ENCODE measurements at places on chromosomes 7 and 10.

DNA sequence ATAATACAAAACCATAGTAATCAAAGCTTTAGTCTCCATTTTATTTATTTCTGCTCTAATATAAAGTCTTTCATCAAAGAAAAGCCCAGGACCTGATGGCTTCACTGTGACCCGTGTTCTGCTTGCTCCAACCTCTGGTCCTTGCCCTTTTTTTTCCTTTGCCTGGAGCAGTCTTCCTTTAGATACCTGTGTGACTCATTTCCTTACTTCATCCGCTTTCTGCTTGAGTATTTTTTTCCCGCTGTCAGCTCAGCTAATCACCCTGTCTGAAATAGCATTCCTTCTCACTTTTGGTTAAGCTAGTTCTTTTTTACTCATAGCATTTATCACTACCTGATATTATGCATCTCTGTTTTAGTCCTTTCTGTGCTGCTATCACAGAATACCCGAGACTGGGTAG is 194.8 kb downstream of the ABCA13 start:
- no peak for DNase-seq

DNA sequence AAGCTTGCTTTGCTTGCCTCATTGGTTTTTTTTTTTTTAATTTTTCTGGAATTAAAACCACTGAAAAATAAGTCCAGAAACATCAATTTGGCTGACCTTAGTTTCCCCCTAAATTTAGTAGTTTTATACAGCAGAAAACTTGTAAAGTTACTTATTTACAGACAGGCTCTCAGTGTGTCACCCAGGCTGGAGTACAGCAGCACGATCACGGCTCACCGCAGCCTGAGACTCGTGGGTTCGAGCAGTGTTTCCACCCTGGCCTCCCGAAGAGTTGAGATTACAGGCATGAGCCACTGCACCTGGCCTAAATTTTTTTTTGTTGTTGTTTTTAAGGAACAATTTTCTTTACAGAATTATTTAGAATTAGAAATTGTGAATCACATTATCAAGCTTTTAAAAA is 250.5 kb downstream of the SDK1 start:
- no peak for DNase-seq

GRCh38 chr10:97981816-97982215 is 48.6 kb downstream of the CRTAC1 start:
- peak; percentile 7 for DNase-seq

GRCh38 chr10:14740684-14741247 is 33.9 kb downstream of the FAM107B start:
- no peak for DNase-seq

GRCh38 chr10:104734433-104734832 is 93.3 kb downstream of the SORCS3 start:
- no peak for DNase-seq

GRCh38 chr10:83142074-83142563 is 997.2 kb upstream of the GHITM start:
- no peak for DNase-seq

DNA sequence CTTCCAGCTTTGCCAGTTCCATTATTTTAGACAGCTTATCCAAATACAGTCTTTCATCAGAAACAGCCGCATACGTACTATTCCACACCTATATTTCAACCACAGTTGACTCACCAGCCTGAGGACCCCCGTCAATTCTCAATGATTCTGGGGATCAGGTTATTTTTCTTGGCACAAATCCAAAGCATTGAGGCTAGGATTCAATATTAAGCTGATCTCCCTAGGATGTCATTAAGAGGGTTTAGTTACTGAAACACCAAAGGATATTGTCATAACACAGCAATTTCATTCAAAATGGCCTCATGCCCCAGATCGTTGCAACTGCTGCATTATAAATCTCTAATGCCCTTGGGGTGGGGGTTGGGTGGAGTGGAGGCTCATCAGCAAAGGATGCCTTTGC is 214.6 kb downstream of the PTEN start:
- DNase-seq: no peak

GRCh38 chr7:12422554-12423320 is 19.1 kb upstream of the VWDE start:
- no peak for DNase-seq

- DNase-seq: no peak
Measured at GRCh38 chr7:68362745-68363518, 1235.3 kb upstream of the AUTS2 start.

- DNase-seq: no peak
Measured at GRCh38 chr7:159030490-159031134, 114.1 kb downstream of the VIPR2 start.

GRCh38 chr7:200290-200689 is 7.9 kb downstream of the FAM20C start:
- DNase-seq: no peak

GRCh38 chr7:121795736-121796135 is 77.2 kb upstream of the PTPRZ1 start:
- DNase-seq: no peak

DNA sequence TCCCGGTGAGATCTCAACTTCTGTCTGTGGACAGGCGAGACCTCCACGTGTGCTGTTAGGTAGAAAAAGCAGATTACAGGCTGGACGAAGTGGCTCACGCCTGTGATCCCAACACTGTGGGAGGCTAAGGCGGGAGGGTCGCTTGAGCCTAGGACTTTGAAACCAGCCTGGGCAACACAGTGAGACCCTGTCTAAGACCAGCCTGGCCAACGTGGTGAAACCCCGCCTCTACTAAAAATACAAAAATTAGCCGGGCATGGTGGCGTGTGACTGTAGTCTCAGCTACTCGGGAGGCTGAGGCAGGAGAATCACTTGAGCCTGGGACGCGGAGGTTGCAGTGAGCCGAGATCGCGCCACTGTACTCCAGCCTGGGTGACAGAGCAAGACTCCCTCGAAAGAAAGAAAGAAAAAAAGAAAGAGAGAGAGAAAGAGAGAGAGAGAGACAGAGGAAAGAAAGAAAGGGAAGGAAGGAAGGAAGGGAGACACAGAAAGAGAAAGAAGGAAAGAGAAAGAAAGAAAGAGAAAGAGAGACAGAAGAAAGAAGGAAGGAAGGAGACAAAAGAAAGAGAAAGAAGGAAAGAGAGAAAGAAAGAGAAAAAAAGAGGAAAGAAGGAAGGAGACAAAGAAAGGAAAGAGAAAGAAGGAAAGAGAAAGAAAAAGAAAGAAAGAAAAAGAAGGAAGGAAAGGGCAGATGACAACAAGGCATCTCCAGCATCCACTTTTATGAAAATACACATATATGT is 29.6 kb upstream of the SUN1 start:
- DNase-seq: no peak

- DNase-seq: no peak
Measured at GRCh38 chr10:109696981-109697775, 226.1 kb downstream of the XPNPEP1 start.

DNA sequence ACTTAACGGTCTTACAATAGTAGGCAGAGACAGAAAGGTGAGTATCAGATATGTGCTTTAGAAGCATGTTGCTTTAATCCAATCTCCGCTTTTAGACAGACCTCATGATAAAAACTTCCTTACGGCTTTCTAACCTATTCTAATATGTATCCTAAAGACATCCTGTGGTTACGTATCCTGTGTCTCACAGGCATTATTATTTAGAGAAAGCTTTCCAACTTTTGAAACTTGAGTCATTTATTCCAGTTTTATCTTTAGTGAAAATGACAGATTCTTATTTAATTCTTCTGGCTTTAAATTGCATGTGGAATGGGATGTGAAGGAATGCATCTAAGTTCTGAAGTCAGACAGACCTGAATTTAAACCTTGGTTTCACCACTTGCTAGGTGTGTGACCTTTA is 118.9 kb downstream of the OTUD1 start:
- DNase-seq: no peak

GRCh38 chr7:116552602-116553001 is 27.8 kb downstream of the CAV1 start:
- no peak for DNase-seq

GRCh38 chr7:151087245-151088018 is 1.2 kb downstream of the AGAP3 start:
- DNase-seq: no peak

DNA sequence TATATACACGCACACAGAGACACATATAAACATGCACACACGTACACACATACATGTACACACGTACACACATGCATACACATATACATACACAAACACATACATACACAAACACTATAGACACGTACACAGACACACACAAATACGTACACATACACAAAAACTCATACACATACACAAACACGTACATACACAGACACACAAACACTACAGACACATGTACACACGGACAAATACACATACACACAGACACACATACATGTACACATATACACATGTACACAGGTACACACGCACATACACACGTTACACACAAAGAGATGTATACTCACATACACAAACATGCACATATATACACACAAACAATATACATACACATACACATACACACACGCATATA is 35.2 kb upstream of the GTF2IRD1 start:
- no peak for DNase-seq

GRCh38 chr7:57199252-57199651 is 67.0 kb upstream of the ZNF479 start:
- no peak for DNase-seq

DNA sequence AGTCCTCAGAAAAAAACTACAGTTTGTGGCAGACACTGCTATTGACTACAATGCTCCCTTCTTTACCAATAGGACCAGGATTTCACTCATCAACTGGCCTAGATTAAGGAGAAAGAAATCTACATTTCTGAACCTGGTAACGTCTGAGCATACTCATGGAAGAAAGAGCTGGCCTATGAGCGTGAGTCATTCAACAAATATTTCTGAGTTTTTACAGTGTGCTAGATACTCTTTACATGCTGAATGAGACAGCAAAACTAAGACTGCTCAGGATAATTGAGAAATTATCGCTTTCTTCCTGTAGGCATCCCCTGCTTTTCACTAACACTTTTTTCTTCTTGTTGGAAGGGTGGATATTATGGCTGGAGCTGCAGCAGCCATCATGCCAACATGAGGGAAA is 609.7 kb downstream of the TNS3 start:
- no peak for DNase-seq

GRCh38 chr7:148697256-148698006 is 1.3 kb upstream of the CUL1 start:
- peak; percentile 13 for DNase-seq

- DNase-seq: no peak
Measured at GRCh38 chr7:155470186-155470487, 12.2 kb downstream of the EN2 start.

- DNase-seq: no peak
Measured at GRCh38 chr7:48130658-48131108, 40.6 kb upstream of the ABCA13 start.

GRCh38 chr7:2247141-2247995 is 5.3 kb downstream of the NUDT1 start:
- no peak for DNase-seq

GRCh38 chr10:52864201-52865106 is 91.9 kb upstream of the MBL2 start:
- no peak for DNase-seq

- DNase-seq: no peak
Measured at GRCh38 chr10:123165445-123166072, 11.4 kb downstream of the BUB3 start.

DNA sequence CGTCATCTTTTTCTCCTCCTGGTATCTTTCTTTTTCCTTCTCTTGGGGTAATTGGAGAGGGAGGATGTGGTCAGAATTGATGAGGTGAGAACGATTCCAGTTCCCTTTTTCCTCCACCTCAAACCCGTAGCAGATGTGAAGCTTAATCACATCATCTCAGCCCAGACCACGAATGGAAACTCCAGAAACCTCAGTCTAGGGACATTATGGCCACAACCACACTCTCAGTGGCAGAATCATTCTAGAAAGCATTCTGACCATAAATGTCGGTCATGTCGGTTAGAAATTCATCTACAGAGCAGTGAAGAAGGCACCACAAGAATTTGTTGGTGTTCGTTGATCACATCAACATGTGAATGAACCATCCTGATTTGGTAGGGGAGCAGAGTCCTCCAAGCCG is 78.7 kb downstream of the GATA3 start:
- peak; percentile 86 for DNase-seq

DNA sequence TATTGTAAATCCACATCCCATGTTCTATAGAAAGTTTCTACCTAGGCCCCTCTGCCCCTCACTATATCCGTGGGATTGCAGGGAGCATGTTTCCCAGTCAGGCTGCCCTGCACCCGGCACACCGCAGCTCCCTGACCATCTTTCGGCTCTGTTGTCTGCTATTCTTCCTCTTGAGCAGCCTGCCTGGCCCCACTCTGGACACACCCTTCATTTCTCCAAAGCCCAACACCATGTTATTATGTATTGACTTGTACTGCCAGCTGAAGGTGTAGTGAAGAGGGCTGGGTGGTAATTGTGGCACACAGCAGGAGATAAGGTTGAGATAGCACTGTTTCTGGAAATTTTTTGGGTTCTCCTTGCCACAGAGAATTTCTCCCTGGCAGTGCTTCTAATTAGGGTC is 9.8 kb downstream of the LRMDA start:
- DNase-seq: no peak

GRCh38 chr7:101782896-101783295 is 34.5 kb upstream of the CUX1 start:
- no peak for DNase-seq

GRCh38 chr10:109962247-109962646 is 38.9 kb upstream of the XPNPEP1 start:
- no peak for DNase-seq

GRCh38 chr7:158419238-158419785 is 168.3 kb downstream of the PTPRN2 start:
- no peak for DNase-seq

- DNase-seq: no peak
Measured at GRCh38 chr10:23742807-23743206, 303.9 kb downstream of the OTUD1 start.

- peak; percentile 34 for DNase-seq
Measured at GRCh38 chr7:102412548-102412947, 16.4 kb downstream of the PRKRIP1 start.

DNA sequence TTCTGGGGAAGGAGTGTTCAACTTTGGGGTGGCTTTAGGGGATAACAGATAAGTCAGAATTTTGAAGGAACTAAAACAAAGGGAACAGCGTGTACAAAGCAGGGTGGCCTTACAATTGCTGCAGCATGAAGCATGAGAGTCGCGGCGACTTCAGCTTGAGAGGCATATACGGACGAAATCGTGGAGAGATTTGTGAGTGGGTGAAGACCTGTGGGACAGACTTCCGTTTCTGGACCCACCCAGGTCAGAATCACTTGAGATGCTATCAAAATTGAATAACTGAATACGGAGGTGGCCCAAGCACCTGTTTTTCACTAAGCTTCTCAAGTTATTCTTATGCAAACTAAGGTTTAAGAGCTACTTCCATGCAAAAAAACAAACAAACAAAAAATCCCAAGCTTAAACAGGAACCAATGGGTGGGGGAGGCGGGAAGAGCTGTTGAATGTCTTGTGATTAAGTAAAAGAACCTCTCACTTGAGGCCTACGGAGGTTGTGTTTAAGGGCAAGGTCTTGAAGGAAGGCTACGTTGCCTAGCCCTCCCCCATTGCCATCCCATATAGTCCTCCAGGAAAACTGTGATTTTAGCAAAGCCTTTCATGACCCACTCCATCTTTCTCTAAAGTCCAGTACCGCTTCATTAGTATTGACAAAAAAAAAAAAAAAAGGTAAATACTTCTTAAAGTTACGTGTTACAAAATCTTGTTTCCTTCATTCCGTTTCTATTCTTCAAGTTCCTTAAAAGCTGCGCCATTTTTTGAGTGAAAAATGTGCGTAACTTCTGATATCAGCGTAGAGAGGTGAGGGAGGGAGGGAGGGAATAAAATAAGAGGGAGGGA is 1.3 kb upstream of the TRIM24 start:
- DNase-seq: no peak

GRCh38 chr7:74175340-74175739 is 1.2 kb downstream of the EIF4H start:
- no peak for DNase-seq
